Smooth muscle cell of the pulmonary artery (primary cell): ENCODE measurements at places on chromosomes 2 and 18. TPM values are rescaled to one million over a fixed set of nuclear protein-coding genes. Genes with fewer than 3 reads are reported as not detected.

The PLEKHH2 gene
- total RNA-seq: 1.7 and 8.9 TPM in 2 replicates

The IGFBP5 gene
- total RNA-seq: 1,272 and 1,451 TPM in 2 replicates

The C2orf80 gene
- total RNA-seq: not detected in 2 replicates

The GREB1L gene
- 0.85 and 1.0 TPM in 2 replicates for total RNA-seq

The SKOR2 gene
- not detected in 2 replicates for total RNA-seq

The ASPRV1 gene
- total RNA-seq: 0.33 and 0.46 TPM in 2 replicates

The PCARE gene
- total RNA-seq: not detected in 2 replicates
